CMK (cell line): ENCODE measurements at places on chromosomes 13 and 19.

DNA sequence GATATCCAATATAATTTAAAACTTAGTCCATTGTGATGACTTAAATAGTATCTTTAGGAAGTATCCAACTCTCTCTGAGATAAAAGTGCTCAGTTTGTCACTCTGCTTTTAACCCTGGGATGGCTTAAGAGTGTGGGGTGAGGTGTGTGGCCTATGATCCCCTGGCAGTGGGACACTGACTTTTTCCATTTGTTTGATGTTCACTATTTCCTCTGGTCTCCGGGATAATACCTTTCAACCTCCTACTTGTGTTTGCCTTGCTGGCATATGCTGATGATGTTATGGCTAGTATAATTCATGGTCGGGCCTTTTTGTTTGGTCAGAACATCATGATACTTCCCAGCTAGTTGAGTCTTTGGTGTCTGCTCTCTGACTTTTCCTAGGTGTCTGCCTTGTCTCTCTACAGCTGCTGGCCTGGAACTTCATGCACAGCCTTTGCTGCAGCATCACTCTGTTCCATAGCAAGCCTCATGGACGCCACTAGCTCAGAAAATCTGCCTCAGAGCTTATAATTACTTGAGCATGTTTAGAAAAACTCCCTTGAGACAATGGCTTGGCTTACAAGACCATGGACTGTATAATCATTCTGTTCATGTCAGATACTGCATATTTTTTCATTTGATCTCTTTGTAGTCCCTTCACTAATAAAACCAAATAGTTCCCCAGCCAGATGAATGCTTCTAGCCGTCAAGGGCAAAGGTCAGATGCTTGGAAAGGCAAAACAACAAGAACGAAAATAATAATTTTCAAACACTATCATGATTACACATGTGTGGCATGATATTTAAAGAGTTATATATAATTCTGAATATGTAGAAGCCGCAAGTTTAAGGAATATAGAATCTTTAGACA lies 75.2 kb downstream of the WDFY2 start:
- DNase-seq, result no peak

DNA sequence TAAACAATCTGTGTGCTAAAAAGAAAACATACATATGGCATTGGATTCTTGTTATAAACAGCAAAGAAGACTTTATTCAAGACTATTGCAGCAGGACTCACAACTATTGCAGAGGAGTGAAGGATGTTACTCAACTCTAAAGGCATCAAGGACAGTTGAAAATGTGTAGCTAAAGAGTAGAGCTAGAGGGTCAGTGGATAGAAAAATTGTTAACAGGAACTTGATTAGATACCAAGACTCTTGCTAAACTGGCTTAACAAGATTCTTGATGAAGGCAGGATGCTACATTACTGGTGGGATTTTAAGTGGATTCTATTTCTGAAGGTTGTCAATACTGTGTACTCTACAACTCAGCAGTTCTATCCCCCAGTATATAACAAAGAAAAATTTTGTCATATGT lies 1183.3 kb downstream of the SLITRK1 start:
- DNase-seq, result no peak

DNA sequence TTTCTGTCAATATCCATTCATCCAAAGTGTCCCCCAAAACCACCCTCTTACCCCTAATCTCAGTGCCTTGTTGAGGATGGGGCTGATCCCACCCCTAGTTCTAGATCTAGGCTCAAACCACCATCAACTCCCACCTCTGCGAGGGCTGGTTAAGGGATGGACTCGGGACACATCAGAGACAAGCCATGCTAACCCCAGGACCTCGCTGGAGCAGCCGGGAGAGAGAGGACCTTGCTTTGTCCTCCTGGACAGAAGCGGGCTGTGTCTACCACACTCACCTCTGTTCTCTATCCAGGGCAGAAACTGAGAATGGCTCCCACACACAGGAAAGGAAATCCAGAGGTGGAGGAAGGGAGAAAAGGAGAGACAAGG lies 90.8 kb upstream of the UQCRFS1 start:
- DNase-seq, result no peak

- no peak for DNase-seq
Measured at GRCh38 chr19:13083627-13084026, 19.0 kb downstream of the LYL1 start.

- DNase-seq, result no peak
Measured at GRCh38 chr13:66879988-66880387, 350.1 kb downstream of the PCDH9 start.
